MCF 10A (cell line): ENCODE measurements at places on chromosomes 5 and 9.

DNA sequence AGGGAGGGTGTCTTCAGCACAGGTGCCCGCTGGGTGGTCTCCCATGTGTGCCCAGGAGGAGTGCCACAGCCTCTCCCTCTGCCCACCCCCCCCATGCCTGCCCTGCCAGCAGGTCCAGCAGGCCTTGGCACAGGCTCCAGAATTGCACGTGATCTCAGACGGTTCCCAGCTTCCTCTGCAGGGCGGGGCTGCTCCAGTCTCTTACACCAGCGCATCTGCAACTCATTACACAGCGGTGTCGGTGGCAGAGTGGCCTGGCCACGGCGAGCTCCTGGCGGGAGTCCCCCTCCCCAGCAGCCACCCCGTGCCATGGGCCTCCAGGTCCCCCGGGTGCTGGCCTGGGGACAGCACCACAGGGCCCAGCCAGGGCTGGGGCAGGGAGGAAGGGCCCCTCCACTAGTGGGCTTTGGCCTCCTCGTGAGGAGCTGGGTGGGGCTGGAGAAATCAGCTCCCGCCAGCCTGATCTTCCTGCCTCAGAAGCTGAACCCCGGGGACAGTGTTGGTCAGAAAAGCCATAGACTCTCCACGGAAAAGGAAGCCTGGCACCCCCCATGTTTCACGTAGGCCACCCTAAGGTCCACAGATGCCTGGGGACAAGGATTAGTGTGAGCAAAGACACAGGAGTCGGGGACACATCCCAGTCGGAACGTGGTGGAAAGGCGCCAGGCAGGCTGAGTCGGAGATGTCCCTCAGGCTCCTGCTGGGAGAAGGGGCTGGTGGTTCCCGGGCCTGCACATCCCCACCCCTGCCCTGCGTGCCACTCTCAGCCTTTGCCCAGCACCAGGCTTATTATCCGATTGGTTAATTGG is 40.2 kb downstream of the RXRA start:
- peak; percentile 95 for DNase-seq

DNA sequence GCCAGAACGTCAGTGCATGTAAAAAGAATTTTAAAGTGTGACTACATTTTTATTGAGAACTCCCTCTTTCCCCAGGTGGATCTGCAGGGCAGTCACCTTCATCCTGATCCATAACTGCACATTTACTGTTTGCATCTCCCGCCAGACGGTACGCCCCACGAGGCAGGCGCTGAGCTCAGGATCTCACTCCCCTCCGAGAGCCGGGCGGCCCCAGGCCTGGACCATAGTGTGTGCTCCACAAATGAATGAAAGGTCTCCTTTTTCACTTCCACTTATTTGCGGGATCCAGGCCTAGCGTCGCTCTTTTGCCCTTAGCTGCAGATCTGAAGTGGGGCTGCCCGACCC is 378 bp downstream of the DROSHA start:
- no peak for DNase-seq

- peak; percentile 72 for DNase-seq
Measured at GRCh38 chr9:35954942-35955546, 2.9 kb downstream of the OR2S2 start.

DNA sequence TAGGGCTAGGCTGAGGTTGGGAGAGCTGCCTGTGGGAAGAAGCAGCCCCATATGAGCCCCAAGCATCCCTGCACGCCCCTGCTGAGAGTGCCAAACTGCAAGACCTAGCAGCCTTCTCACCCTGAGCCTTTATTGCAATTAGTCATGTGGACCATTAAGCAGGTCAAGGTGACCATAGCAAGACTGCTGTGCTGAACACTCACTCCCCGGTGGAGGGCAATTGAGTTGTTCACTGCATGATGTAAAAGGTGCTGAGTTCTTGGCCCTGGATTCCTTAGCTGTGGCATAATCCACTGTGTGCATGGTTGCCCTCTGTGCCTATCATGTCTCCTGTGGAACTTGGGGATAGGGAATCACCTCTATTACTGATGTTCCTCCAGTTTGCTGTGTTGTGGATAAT is 131.1 kb downstream of the FOXD1 start:
- no peak for DNase-seq

GRCh38 chr5:131983244-131983771 is 28.1 kb downstream of the ACSL6 start:
- DNase-seq = no peak

DNA sequence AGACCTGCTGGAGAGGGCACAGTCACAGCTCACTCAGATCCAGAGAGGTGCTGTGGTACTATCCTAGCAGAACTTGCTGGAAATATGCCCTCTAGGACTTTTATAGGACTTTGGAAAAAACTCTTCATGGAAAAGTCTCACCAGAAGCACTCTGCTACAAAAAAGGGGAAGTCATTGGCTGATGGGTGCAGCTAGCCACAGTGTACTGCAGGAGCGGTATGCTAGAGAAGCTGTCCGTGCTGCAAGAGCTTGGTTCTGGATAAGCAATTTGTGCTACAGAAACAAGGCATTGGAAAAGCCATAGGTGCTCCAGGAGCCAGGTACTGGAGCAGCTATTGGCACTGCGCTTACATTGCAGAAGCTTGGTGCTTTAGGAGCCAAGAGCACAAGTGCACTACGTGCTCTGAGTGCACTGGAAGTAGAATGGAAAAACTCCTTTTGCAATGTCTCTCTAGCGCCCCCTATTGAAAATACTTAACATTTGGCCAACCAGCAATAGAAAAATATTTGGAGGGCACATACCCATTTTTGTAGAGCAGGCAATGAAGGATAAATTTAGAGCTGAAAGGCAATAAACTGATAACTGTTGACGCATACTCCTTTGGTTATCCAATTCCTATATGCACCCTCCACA is 83.4 kb downstream of the MEGF10 start:
- no peak for DNase-seq

- DNase-seq = no peak
Measured at GRCh38 chr5:157828105-157828943, 30.6 kb downstream of the CLINT1 start.

DNA sequence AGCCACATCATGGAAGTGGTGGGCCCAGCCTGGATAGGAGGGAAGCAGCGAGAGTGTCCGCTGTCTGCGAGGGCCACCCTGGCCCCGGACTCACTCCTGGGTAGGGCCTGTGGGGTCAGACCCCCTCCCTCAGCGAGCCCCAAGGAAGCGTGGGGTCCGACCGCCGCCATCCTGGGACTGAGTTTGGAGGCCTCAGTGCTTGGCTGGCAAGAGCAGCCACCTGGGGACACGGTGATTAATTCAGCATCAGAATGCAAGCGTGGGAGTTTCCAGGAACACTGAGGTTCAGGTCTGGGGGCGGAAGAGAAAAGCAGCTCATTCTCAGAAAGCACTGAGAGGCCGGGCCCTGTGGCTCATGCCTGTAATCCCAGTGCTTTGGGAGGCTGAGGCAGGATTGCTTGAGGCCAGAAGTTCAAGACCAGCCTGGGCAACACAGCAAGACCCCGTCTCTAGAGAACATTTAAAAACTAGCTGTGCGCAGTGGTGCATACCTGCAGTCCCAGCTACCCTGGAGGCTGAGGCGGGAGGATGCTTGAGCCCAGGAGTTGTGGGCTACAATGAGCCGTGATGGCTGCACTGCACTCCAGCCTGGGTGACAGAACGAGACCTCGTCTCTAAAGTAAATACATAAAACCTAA is 18.3 kb upstream of the CAMSAP1 start:
- peak; percentile 57 for DNase-seq

- peak; percentile 27 for DNase-seq
Measured at GRCh38 chr5:125868036-125868435, 555.2 kb upstream of the GRAMD2B start.

- peak; percentile 46 for DNase-seq
Measured at GRCh38 chr9:3848445-3849114, 322.8 kb upstream of the RFX3 start.

- DNase-seq = no peak
Measured at GRCh38 chr9:79154806-79155205, 417.0 kb upstream of the TLE4 start.

DNA sequence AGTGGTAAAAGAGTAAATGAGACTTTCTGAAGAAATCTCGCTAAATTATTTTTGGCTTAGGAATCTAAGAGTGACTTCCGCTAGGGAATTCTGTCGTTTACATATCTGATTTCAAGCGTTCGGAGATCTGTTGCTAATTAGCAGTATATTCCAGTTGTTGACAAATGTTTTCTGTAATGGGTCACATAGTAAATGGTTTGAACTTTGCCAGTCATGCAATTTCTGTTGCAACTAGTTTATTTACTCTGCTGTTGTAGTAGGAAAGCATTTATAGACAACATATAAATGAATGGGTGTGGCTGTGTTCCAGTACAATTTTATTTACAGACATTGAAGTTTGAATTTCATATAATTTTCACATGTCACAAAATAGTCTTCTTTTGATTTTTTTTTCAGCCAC is 57.4 kb upstream of the JAK2 start:
- no peak for DNase-seq

DNA sequence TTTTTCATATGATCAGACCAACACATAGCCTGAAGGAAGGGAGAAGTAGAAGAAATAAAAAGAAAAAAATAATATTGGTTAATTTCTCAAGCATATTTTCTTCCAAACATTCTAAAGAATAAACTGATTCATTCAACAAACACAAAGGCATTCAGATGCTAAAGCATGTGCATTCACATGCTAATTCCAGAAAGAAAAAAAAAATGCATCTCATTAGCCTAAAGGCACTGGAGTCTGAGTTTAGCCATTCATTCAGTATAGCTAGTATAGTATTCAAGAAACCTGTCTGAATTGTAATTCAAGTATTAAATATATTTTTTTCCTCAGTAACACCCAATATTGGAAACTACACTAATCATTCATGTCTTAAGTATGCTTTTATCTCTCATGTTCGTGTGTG is 61.0 kb upstream of the FER start:
- DNase-seq = no peak

GRCh38 chr9:105320568-105320967 is 76.1 kb downstream of the SLC44A1 start:
- DNase-seq = no peak

DNA sequence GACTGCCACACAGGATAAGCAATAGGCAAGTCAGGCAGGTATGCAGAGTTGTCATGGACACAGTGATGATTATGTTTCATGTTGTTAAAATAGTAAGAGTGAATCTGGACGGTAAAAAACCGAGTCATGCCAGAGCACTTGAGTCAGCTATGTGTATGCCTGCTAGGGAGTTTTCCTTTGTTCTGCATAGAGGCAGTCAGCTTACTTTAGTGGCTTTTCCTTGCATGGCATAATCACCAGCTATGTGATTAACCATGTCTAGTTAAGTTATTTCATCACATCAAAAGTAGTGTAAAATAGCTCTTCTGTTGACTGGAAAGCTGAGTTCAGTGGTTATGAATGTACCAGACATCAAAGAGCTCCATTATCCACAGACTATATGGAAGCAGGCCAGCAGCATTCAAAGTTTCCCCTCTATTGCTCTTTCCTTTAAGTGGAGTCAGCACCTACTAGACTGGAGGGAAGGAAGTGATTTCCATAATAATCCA is 989.8 kb downstream of the TLE1 start:
- DNase-seq = peak; percentile 47

DNA sequence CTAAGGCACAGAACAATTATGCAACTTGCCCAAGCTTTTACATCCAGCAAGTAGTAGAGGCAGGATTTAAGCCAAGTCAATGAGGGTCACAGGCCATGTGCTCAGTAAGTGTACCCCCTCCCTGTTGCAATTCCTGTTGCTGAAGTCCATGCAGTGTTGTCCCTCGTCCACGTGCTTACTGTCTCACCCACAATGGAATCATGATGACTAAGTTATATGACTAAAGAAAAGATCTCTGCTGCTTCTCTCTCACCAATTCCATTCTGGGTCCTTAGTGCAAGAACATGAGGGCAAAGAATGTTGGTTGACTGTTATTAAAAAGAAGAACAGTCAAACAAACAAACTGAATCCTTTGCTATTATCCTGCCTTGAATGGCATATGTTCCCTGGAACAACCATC is 233.6 kb upstream of the SLC24A2 start:
- no peak for DNase-seq

DNA sequence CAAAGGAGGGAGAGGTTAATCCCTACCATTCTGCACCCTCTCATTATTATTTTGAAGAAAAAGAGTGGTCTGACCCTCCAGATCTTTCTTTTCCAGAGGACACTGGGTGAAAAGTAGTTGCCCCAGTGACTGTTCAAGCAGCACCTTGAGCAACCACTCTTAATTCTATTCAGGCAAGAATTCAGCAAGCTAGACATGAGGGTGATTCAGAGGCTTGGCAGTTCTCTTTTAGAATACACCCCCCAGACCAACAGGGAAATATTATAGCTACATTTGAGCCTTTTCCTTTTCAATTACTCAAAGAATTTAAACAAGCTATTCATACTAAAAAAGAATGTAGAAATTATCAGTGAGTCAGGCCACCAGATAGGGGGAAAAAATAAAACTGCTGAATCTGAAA is 178.3 kb downstream of the MRPS30 start:
- no peak for DNase-seq

- peak; percentile 100 for DNase-seq
Measured at GRCh38 chr9:16335788-16336580, 534.5 kb downstream of the BNC2 start.

DNA sequence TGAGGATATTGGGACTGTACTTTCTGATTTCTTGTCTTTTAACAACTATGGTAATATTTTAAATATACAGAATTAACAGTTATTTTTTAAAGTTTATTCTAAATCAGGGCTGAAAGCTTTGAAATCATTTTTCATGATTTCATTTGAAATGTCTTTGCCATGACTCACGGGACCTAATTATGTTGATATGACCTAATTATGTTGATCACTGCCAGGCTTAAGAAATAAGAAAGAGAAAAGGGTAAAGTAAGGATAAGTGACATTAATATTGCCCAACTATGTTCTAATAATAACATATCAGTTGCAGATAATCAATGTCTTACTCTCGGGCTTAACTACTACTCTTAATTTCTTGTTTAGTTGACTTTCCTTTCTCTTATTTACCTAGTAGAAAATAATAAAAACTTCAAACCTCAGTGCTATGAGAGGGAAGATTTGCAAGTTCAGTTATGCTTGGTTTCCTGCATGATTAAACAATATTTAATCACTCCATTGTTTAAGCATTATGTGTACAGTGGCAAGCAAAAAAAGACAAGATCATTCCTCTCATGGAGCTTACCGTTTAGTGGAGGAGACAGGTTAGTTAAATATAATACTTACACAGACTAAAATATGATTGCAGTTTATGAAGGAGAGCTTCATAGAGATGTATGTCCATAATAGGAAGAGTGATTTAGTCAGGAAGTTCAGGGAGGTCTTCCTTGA is 67.0 kb upstream of the EIF4EBP3 start:
- no peak for DNase-seq

DNA sequence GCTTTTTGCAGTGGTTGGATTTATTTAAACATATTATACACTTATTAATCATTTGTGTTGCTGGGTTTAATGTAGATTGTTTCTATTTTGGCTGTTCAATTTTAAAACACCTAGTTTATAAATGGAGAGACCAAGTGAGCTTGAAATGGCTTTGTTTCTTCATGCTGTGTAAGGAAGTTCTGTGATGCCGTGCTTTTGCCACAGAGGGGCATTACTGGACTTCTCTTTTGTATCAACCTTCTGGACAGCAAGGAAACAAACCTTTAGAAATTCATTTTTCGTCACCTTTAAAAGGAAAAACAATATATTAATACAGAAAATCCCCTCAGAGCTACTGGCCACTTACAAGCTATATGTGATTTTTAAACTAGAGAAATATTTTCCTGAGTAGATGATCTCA is 81.9 kb downstream of the DMRTA1 start:
- DNase-seq = peak; percentile 1
